ENCODE measurements at places on chromosomes 1 and 21.
A peak's percentile ranks its signal among the peaks of the same experiment; 100 is the strongest.

GRCh38 chr1:200182701-200183100 is 155.2 kb downstream of the NR5A2 start:
- no peak for DNase-seq

DNA sequence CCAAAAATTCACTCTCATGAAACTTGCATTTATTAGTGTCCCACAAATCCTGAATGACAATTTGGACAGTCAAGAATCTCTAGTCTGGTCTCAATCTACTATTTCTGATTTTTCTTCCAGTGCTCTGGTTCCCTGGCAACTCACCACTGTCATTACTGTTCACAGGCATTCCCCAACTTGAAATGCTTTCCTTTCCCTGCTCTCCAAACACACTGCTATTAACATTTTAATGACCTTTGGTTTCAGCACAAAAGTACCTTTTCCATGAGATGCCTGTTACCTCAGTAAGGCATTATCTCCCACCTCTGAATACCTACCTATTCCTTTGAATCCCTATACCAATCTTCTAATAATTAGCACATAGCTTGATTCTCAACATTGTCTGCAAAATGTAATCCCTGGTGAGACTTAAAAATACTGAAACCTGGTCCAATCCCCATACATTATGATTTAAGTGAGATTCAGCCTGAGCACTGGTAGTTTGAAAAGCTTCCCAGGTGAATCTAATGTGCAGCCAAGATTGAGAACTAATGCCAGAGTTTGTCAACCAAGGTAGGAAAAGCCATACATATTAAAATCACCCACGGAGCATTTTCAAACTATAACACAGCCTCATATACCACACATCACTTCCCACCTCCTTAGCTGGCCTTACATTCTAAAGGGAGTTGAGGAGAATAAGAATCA is 11.7 kb upstream of the ANGPTL3 start:
- DNase-seq, result no peak

GRCh38 chr1:176567190-176567794 is 104.3 kb downstream of the PAPPA2 start:
- no peak for DNase-seq

- DNase-seq, result peak; percentile 55
Measured at GRCh38 chr1:64039390-64039926, 164.0 kb upstream of the UBE2U start.

- no peak for DNase-seq
Measured at GRCh38 chr1:41097105-41097504, 75.6 kb upstream of the SLFNL1 start.

Data from left renal cortex interstitium (tissue), 4 donors.